ENCODE measurements at places on chromosomes 13 and 19.

- no peak for DNase-seq
These were observed 10.8 kb downstream of the JOSD2 start for GRCh38 chr19:50500060-50500752.

DNA sequence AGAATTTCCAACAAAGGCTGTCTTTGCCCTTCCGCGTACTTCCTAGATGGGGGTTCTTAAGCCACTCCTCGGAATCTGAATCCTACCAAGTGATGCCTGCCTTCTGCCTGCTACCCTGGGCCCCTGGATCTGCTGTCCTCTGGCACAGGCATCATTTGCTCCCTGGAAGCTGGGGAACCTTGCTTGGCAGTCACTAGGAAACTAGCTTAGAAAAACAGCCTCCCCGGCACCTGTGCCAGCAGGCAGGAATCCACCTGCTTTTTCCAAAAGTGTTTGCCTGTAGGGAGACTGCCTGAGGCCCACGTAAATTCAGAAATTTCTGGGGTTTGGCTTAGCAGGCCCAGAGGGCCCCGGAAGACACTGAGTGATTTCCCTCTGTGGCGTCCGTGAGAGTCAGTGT, 442.4 kb downstream of the TSHZ3 start:
- no peak for DNase-seq

- DNase-seq: no peak
These were observed 9.6 kb downstream of the MIR17HG start for GRCh38 chr13:91356919-91357612.

GRCh38 chr13:43744261-43745031, 42.3 kb downstream of the ENOX1 start:
- no peak for DNase-seq

- DNase-seq: no peak
These were observed 1222.3 kb upstream of the SLC10A2 start for GRCh38 chr13:104288496-104288895.

- DNase-seq: no peak
These were observed 60.0 kb downstream of the MLLT1 start for GRCh38 chr19:6219586-6220290.

DNA sequence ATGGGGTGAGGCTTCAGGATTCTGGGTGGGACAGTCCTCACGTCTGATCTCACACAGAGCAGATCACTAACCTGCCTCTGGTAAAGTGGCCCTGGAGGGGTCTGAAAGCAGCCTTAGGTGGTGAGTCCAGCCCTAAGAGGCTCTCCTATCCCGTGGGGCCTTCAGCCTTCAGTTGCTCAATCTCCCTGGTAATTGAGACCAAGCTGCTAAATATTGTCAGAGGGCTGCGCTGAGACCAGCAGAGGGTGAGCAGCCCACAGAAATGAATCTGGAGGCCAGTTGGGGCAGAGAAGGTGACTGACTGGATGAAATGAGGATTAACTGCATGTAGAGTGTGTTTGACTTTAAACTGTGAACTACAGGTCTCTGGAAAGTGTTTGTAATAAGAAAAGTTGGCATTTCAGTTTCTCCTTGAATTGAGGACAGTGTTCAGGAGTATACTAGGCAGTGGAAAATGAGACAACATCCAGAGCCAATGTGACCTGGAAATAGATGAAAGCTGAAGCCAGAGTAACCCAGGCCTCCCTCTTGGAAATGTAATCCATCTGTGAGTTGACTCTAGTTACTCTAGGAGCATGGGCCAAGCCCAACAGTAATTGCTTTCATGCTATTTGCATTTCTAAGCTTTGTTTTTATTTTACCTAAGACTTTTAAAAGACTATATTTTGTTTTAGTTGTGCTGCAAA, 14.3 kb upstream of the HSPH1 start:
- no peak for DNase-seq

- DNase-seq: no peak
These were observed 46.7 kb downstream of the ZNF729 start for GRCh38 chr19:22332924-22333323.

- DNase-seq: no peak
These were observed 265.3 kb downstream of the NALCN start for GRCh38 chr13:101150998-101151397.

- no peak for DNase-seq
These were observed 1.2 kb downstream of the ZNF8 start for GRCh38 chr19:58279925-58280316.

DNA sequence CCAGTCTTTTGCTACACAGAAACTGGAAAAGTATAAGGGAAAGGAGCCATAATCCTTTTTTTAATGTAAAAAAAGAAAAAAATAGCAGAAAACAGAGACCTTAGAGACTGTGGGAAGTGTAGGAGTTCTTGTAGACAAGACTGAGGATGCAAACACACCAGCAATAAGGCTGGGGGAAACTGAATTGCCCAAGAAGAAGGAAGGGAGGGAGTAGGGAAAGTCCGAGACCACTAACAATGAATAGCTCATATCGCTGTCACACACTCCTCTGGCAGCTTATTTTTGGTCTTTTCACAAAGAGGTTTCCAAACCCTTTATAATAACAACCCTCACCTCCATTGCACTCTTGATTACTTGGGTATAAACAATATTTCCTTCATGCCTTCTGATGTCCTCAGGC, 952.0 kb downstream of the SLITRK5 start:
- no peak for DNase-seq

- no peak for DNase-seq
These were observed 227.6 kb upstream of the UBL3 start for GRCh38 chr13:30078059-30078458.

DNA sequence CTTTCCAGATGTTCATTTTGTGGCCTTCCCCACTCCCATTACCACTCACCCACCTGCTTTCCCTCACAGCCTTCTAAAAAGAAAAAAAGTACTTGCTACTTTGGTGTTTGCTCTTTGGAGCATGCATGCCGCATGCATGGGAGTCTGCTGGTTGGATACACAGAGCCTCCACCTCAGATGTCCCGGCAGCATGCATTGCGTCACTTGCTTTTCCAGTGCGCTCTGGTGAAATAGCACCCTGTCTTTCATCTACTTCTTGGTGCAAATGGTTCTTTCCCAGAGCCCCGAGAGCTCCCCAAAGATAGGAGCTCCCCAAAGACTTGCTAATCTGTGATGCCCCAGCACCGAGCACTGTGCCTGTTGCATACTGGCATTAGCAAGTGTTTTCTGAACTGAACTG, 333.2 kb upstream of the ZNF507 start:
- no peak for DNase-seq

DNA sequence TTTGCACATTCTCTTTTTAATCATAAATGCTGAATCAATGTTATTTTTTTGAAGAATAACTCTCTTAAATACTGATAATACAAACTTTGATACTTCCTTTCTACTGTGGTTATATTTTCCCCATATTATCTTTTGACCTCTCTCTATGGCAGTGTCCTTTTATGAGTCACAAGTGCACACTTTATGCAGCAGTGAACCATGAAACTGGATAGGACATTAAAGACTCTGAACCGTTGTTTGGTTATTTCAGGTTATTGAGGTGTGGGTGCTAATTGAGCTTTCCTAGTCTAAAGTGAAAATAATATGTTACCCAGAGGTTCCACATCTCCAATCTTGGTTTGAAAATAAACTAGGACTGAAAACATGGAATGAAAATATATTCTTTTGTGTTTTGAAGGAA, 71.4 kb downstream of the DGKH start:
- DNase-seq: no peak
